Stimulated activated CD8-positive, alpha-beta memory T cell treated with anti-CD3 and anti-CD28 coated beads, Interleukin-15, amount 100 ng/mL, for 48 hours (primary cell): ENCODE measurements at places on chromosomes 7 and 10.

DNA sequence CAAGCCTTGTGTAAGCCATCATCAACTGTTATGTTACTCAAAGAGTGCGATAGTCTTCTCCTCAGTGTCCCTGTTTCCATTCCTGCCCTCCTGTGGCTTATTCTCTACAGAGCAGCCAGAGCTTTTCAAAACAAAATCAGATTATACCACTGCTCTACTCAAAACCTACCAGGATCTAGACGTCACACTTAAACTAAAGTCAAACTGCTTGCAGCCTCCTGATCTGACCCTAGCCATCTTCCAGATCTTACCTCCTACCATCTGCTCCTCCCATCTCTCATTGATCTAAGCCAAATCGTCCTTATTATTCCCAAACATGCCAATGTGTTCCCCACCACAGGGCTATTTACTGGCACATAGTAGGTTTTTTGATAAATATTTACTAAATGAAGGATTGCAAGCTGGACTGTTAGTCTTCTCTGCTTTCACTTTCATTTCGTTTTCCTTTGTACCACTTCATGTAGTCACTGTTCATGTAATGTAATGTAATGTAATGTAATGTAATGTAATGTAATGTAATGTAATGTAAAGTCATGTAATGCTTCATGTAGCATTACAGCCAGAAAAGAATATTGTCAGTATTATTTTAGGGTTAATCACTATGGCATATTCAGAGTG is 116.1 kb downstream of the GPR37 start:
- no peak for DNase-seq

- DNase-seq: no peak
These were observed 413.1 kb downstream of the GRM8 start for GRCh38 chr7:126839624-126840023.

DNA sequence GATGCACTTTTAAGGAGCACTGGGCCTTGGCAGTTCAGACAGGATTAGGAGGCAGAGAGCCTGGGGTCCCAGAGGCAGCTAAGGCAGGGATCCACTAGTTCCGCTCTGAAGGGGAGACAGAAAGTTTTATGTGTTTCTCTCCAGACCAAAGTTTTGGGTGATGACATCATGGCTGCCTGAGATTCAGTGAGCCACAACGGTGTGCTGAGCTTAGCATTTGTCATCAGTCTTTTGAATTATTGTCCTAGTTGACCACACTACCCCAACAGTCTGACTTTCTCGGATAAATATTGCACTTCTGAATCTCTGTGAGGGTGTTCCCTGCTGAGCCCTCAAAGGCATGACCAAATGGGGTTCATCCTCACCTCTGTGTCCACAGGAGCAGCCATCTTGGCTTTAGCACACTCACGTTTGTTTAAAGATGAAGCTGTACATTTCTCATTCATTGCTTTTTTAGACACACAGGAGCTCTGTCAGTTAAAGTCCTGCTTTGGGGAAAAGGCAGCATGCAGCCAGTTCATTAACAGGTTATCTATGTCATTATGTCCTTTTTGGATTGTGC is 297.7 kb upstream of the LRGUK start:
- no peak for DNase-seq

DNA sequence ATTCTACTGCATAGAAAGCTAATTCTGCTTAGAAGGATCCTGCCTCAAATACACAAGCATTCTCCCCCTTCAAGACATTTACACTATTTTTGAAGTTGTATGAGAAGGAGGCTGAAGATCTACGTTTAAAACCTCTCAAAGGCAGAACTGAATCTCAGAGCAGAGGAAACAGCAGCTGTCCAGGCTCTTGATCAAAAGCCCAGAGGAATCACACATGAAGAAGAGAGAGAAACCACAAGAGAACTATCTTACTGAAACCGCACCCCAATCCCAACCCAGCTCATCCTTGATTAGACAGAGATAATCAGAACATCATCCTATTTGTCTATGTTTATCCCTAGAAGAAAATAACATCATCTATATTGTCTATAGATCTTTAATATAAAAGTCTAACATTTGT is 2.2 kb upstream of the DNAJC1 start:
- no peak for DNase-seq

DNA sequence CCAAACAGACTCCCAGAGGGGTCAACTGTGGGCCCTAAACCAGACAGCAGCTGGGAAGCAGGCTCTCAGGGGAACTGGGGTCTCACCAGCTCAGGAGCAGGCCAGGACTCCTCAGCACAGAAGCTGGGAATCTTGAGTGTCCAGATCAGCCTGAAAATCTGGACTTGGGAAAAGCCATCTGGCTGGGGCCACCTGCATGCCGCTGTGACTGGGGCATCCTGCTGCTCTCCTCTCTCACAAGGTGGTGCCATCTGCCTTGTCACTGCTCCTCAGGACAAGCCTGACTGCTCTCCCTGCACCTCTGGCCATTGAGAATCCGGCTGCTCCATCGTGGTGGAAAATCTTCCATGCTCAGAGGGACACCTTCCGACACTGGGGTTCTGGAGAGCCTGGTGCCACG is 141.4 kb downstream of the PLPP4 start:
- DNase-seq: no peak

DNA sequence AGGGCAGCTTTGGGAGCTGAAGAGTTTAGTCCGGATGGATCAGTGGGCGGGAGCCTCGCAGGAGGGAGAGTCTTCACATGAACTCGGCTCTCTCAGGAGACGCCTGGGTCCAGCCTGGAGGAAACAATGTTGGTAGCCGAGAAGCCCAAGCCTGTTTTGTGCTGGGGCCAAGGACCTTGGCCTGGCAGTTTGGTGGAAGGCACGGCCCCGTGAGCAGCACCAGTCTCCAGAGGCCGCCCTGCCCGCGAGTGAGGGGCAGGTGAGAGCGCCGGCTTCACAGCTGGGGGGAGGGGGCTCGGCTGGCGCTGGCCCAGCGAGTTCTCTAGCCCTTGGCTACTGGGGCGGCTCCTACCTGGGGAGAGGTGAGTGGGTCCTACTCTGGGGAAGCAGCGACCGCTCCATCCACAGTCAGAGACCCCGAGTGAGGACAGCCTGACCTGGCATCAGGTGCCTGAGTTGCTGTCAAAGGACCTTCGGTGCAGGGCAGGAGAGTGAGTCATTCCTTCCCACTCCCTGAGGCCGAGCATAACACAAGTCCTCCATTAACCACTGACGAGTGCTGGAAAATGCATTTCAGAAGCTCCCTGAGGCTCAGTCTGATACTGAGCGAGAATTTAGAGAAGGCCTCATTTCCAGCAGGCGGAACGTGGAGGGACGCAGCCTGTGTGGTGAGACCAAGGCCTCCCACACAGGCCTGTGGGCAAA is 89.3 kb upstream of the DIP2C start:
- no peak for DNase-seq

DNA sequence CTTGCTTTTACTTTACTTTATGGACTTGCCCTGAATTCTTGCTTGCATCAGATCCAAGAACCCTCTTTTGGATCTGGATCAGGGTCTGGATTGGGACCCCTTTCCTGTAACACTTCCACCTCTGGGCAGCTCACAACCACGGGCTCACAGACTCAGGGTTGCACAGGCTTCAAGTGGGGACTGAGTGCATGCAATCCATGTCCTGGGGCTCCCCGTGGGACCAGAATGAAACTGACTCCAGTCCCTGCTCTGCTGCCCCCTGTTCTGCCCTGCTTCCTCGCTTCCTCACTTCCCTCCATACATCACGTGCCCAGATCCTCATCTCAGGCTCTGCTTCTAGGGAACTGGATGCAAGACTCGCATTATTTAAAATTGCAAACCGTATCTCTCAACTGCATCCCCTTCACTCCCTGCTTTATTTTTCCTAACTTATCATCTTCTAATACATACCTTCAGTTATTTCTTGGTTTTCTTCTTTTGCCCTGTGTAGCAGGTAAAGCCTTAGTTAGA is 23.3 kb upstream of the INMT start:
- no peak for DNase-seq

DNA sequence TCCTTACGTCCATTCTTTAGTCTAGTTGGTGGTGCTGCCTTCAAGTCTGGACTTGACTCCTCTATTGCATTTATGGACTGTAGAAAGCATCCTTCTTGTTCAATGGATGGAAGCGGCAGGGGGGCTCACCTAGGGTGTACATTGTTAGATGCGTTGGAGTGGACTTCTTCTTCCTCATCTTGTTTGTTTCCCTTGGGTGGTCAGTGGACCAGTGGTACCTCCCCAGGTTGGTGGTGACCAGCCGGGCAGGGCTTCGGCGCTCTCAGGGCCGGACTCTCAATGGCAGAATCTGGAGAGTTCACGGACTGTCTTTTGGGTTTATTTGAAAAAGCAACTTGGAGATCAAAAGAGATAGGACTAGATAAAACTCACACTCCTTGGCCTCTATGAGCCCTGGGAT is 6.2 kb upstream of the BTBD16 start:
- no peak for DNase-seq

- DNase-seq: no peak
These were observed 40.8 kb upstream of the SEC61G start for GRCh38 chr7:54799792-54800191.

- no peak for DNase-seq
These were observed 616.4 kb upstream of the GHITM start for GRCh38 chr10:83522881-83523386.

DNA sequence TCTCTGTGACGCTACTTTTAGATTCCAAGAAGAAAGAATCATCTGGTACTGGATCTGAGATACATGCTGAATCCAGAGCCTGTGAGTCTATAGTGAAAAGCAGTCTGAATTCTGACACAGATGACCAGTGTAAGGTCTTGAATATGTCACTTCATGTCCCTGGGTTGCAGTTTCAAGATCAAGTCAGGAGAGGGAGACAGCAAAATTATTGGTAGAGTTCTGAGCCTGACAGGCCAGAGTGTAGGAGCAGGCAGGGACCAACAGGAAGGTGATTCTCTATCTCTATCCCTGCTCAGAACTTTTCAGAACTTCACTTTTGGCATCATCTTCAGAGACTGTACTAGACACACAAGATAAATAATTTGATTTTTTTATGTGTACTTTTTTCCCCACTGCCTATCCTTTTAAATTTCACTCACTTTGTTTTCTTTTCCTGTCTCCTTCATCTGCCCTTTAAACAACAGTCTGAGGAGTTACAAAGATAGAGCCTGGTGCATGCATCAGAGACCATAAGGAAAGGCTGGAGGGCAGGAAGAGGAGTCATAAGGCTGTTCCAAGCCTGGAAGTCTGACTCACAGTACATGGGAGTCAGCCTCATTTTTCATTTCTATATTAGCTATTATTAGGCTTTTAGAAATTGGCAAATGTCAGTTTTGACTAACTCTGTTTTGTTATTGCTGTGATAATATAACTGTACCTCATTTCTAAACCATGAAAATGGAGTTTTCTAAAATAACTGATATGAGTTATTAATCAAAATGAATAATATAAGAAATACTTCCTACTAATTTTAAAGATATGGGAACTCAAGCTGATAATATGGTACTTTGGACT is 120.2 kb upstream of the TMEM229A start:
- no peak for DNase-seq

DNA sequence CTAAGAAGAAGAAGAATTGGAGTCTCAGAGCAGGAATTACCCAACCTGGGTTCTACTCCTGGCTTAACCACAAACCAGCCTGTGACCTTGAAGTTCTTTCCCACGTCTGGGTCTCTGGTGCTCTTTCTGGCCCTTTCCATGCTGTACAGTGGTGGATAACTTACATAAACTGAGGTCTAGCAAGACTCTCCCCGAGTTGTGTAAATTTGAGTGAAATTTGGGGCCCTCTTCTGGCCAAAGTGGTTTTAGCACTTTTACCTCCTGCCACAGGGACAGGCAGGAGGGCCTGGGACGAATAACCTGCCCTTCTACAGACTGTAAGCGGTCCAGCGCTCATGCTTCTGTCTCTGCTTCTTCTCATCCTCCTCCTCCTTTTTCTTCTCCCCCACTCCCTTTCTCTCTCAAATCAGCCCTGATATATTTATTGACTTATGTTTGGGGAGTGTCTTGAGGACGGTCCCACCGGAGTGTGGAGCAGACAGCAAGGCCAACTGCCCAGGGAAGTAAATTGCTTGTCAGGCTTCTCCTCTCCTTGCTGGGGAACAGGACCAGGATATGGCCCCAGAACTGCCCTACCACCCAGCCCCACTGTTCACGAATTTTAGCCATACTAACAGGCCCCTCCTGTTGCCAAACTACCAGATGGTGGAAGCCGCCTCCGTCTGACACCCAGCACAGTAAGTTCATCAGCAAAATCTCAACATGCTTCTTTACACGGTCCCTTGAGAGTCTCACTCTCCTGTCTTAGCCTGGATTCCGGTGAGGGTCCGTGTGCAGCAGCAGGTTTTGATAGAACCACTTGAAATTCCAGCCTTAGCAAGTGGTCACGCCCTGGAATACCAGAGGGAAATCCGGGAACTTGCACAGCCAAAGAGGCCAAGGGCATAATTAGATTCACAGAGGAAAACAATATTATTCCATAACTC is 4.0 kb upstream of the SH3PXD2A start:
- DNase-seq: peak; percentile 19
